ENCODE measurements at places on chromosomes 1 and 21.
A peak's percentile ranks its signal among the peaks of the same experiment; 100 is the strongest.

DNA sequence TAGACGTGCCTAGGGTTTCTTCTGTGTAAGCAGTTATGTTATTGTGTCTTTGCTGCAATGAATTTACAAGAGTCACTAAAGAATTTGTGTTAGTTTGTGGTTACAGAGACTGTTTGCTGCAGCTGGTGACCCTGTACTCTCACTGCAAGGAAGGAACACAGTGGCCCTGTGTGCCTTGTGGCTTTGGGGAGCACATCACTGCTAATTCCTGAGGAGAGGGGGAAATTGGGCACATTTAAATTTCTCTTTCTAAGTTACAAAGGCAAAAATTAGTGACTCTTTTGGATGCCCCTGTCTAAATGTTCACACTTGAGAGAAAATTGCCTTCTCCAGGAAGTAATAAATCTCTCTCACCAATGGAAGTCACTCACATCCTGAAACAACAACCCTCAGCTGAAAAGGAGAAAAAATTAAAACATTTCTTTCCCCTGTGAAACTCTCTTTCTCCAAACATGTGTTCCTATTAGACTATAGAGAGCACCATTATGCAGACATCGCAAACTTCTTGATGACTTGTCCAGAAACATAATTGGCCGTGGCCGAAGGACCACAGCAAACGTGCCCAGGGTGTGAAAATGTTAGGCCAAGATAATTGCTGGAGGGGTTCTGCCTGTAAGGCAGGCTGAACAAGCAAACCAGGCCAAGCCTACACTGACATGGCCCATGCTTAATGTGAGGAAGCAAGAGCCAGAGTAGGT is 32.3 kb upstream of the SPAG17 start:
- H3K27me3 ChIP-seq: no peaks in the 10 kb centered on the region
- DNase-seq: no peak
- no peaks in the 10 kb centered on the region for H3K4me1 ChIP-seq
- no peak overlapping the region for H3K27ac ChIP-seq
- H3K36me3 ChIP-seq: no peaks in the 10 kb centered on the region
- H3K4me3 ChIP-seq: no peak overlapping the region

- H3K36me3 ChIP-seq: no peaks in the 10 kb centered on the region
- no peak for DNase-seq
- H3K4me1 ChIP-seq: peaks cover 28% of the 10 kb centered on the region
- H3K27me3 ChIP-seq: no peaks in the 10 kb centered on the region
These were observed 11.9 kb downstream of the FASLG start for GRCh38 chr1:172670791-172671190.

GRCh38 chr1:114025609-114026401 is 46.5 kb downstream of the OLFML3 start:
- H3K4me1 ChIP-seq: no peaks in the 10 kb centered on the region
- H3K36me3 ChIP-seq: no peaks in the 10 kb centered on the region
- H3K4me3 ChIP-seq: no peak overlapping the region
- no peaks in the 10 kb centered on the region for H3K27me3 ChIP-seq
- DNase-seq: no peak

DNA sequence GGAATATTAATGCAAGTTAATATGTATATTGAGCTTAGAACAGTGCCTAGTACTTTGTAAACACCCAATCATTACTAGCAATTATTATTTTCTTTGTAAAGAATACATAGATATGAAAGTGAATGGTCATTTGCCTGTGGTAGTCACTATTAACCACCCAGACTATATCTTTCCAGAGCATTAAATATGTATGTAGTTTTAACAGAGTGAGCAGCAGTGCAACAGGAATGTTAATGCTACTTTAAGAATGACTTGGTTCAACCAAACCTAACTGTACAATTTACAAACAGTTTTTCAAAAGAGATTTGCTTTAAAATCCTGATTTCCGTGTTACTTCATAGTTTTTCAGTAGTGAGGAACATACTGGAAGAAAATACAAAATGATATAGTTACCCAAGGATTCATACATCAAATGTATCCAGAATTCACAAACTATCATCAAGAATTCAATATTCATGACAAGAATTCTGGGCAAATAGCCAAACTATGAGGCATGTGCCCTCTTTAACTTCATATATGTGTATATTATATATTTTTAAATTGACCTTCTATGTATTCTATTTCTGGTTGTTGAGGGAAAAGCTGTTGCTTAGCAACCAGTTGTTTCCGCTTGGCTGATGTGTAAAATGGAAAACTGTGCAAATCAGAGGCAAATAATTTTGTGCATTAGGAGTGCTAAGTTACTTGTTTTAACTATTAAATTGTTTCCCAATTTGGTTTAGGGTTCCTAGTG is 34.9 kb upstream of the IVNS1ABP start:
- no peak for DNase-seq
- H3K36me3 ChIP-seq: no peaks in the 10 kb centered on the region
- H3K27me3 ChIP-seq: no peaks in the 10 kb centered on the region
- no peak overlapping the region for H3K27ac ChIP-seq
- H3K4me1 ChIP-seq: no peaks in the 10 kb centered on the region
- no peak overlapping the region for H3K4me3 ChIP-seq

GRCh38 chr1:224124220-224124619 is 10.3 kb downstream of the FBXO28 start:
- peaks cover 5% of the 10 kb centered on the region for H3K4me1 ChIP-seq
- no peaks in the 10 kb centered on the region for H3K27me3 ChIP-seq
- H3K36me3 ChIP-seq: peaks cover 19% of the 10 kb centered on the region
- H3K27ac ChIP-seq: no peak overlapping the region
- no peak overlapping the region for H3K4me3 ChIP-seq
- DNase-seq: no peak

GRCh38 chr1:235931171-235931738 is 64.5 kb upstream of the LYST start:
- no peak overlapping the region for H3K27ac ChIP-seq
- no peaks in the 10 kb centered on the region for H3K27me3 ChIP-seq
- no peaks in the 10 kb centered on the region for H3K36me3 ChIP-seq
- no peaks in the 10 kb centered on the region for H3K4me1 ChIP-seq
- no peak overlapping the region for H3K4me3 ChIP-seq
- no peak for DNase-seq

DNA sequence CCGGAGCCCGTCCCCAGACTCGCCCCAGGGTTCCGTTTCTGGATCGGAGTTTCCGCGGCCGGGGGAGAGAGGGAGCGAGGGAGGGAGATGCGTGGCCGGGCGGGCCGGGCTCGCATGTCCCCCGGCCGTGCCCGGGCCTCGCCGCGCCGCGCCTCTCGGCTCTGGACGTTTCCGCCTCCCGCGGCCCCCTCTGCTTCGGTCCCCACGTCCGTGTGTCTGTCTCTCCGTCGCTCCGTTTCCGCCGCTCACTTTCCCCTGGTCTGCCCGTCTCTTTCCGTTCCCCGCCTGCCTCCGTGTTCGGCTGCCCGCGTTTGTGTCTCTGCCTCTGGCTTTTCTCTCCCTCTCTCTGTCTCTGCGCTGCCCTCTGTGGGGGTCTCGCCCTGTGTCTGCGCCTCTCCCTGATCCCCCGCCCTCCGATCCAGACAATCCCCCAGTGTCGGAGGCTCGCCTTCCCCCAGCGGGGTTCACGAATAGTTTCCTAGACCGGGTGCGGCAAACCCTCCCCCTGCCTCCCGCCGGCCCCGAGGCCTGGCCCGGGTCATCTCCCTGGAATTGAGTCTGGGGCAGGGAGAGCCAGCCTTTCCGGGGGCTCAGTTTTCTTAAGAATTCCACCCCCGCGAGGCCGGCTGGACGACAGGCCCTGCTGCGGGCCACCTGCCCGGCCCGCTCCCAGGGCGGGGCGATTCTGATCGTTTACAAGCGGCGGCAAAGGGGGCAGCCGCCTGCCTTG is 735 bp downstream of the NBL1 start:
- peaks cover 10% of the 10 kb centered on the region for H3K4me1 ChIP-seq
- peaks cover 14% of the 10 kb centered on the region for H3K27me3 ChIP-seq

GRCh38 chr1:37553927-37554808 is at the start of gene SNIP1:
TSS of gene SNIP1 (minus strand) at chr1:37554293. CDS start at chr1:37554229, 64 bp downstream.
- peak within 1 kb of the TSS; percentile 88 for H3K27ac ChIP-seq
- peaks cover 21% of the 10 kb centered on the region for H3K4me1 ChIP-seq
- peak within 1 kb of the TSS; percentile 97 for H3K4me3 ChIP-seq
- DNase-seq: peak; percentile 93

DNA sequence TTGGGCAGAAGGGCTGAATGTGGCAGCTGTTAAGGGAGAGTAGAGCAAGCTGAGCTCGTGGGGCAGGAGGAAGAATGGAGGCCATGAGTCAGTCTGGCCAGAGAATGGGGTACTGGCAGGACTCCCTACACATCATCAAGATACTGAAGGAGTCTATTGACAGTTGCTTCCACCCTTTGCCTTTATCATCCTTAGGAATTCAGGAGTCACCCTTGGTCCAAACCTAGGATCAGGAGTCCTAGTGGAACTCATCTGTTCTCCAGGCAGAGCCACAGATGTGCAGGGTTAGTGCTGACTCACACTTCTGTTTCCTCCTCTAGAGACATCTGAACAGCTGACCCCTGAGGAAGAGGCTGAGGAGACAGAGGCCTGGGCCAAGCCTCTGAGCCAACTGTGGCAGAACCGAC is 18.7 kb upstream of the ST3GAL3 start:
- H3K4me1 ChIP-seq: no peaks in the 10 kb centered on the region
- no peaks in the 10 kb centered on the region for H3K27me3 ChIP-seq
- DNase-seq: no peak
- H3K27ac ChIP-seq: no peak overlapping the region

- H3K27ac ChIP-seq: no peak overlapping the region
- H3K36me3 ChIP-seq: no peaks in the 10 kb centered on the region
- DNase-seq: no peak
- H3K4me1 ChIP-seq: no peaks in the 10 kb centered on the region
- peaks cover 6% of the 10 kb centered on the region for H3K27me3 ChIP-seq
These were observed 131.0 kb downstream of the ROR1 start for GRCh38 chr1:63904826-63905225.

- H3K27ac ChIP-seq: no peak overlapping the region
- H3K4me3 ChIP-seq: no peak overlapping the region
- H3K27me3 ChIP-seq: no peaks in the 10 kb centered on the region
- no peak for DNase-seq
- H3K36me3 ChIP-seq: no peaks in the 10 kb centered on the region
- H3K4me1 ChIP-seq: no peaks in the 10 kb centered on the region
These were observed 144.1 kb downstream of the CENPF start for GRCh38 chr1:214747050-214747635.

DNA sequence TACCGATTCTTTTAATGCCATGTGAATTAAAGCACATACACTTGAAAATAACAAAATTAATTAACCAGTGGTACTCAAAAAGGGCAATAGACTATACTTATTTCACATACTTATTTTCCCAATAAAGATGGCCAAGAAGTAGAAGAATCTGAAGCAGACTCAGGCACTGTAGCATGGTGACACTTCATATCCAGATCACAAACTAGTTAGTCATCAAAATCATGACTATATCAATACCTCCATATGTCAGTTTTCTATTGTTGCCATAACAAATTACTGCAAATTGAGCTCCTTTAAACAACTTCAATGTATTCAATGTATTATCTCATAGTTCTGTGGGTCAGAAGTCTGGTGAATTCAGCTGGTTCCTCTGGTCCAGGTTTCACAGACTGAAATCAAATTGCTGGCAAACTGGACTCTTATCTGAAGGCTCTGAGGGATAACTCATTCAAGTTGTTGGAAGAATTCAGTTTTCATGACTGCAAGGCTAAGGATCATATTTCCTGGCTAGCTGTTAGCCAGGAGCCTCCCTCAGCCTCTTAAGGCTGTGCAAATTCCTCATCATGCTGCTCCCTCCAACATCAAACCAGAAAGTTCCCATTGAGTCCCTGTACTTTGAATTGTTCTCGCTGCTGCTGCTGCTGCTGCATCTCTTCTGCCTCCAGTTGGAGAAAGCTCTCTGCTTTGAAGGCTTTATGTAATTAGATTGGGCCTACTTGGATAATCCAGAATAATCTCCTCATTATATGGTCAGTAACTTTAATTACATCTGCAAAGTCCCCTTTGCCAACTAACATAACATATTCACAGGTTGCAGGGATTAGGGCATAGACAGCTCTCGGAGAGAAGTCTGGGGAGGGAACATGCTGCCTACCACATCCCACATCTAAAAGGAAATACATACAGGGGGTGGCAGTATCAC is 91.5 kb downstream of the MRPL39 start:
- H3K36me3 ChIP-seq: no peaks in the 10 kb centered on the region
- H3K27me3 ChIP-seq: no peaks in the 10 kb centered on the region
- no peak for DNase-seq
- no peak overlapping the region for H3K27ac ChIP-seq

- no peak for DNase-seq
- no peaks in the 10 kb centered on the region for H3K27me3 ChIP-seq
- H3K36me3 ChIP-seq: peaks cover 4% of the 10 kb centered on the region
- H3K4me3 ChIP-seq: no peak overlapping the region
- H3K27ac ChIP-seq: no peak overlapping the region
These were observed 12.9 kb downstream of the DESI2 start for GRCh38 chr1:244665771-244666217.

GRCh38 chr1:160460214-160460642 is 59.9 kb downstream of the VANGL2 start:
- no peak for DNase-seq
- peak overlapping the region; percentile 39 for H3K4me3 ChIP-seq
- H3K36me3 ChIP-seq: no peaks in the 10 kb centered on the region
- H3K27ac ChIP-seq: no peak overlapping the region
- H3K27me3 ChIP-seq: no peaks in the 10 kb centered on the region
